ENCODE measurements at places on chromosomes 7 and 10. TPM values are rescaled to one million over a fixed set of nuclear protein-coding genes. Genes with fewer than 3 reads are reported as not detected.

Gene SNX10
- polyA plus RNA-seq = 15.4 TPM

DNA sequence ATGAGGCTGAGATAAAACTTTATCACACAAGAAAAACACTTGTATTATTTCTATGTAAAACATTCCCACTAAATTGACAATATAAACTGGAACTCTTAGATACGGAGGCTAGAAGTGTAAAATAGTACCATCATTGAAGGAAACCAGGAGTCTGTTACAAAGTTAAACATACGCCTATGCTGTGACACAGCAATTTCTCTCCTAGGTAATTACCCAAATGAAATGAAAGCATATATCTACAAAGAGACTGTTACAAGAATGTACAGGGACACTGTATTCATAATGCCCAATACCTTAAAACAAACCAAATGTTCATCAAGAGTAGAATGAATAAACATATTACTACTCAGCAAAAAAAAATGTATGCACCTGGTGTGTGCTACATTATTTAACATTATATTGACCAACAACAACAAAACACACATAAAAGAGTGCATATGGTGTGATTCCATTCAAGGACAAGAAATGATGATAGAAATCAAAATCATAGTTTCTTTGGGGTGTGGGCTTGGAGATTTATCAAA lies 33.2 kb upstream of the ELAPOR2 start:
- no peak for DNase-seq

- no peak for DNase-seq
Observed at GRCh38 chr7:108247614-108248013, 117.5 kb upstream of the LAMB4 start.

- no peak for DNase-seq
Observed at GRCh38 chr7:102431617-102432298, 1.6 kb upstream of the ORAI2 start.

DNA sequence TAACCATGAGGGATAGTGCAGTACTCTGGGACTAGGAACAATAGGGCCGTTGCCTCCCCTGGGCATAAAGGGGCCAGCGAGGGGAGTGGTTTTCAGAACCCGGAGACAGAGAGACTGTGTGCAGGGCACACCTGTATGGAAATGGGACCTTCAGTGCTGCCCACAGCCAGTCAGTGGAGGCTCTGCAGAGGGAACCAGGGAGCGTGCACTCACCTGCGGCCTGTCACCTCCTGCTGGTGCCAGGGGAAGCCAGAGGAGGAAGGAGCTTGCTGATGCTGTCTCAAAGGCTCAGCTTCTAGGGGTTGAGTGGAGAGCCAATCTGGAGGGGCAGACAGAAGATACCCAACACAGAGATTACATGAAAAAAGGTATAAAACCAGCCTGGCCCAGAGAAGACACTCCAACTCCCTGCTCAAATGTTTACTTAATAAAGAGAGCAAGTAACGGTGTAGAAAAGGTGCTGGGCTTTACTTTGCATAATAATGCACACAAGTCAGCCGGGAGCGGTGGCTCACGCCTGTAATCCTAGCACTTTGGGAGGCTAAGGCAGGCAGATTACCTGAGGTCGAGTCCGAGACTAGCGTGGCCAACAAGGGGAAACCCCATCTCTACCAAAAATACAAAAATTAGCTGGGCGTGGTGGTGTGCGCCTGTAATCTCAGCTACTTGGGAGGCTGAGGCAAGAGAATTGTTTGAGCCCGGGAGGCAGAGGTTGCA lies 35.5 kb upstream of the WAPL start:
- DNase-seq = no peak

- DNase-seq = no peak
Observed at GRCh38 chr7:96189129-96189820, 132.6 kb downstream of the SLC25A13 start.

DNA sequence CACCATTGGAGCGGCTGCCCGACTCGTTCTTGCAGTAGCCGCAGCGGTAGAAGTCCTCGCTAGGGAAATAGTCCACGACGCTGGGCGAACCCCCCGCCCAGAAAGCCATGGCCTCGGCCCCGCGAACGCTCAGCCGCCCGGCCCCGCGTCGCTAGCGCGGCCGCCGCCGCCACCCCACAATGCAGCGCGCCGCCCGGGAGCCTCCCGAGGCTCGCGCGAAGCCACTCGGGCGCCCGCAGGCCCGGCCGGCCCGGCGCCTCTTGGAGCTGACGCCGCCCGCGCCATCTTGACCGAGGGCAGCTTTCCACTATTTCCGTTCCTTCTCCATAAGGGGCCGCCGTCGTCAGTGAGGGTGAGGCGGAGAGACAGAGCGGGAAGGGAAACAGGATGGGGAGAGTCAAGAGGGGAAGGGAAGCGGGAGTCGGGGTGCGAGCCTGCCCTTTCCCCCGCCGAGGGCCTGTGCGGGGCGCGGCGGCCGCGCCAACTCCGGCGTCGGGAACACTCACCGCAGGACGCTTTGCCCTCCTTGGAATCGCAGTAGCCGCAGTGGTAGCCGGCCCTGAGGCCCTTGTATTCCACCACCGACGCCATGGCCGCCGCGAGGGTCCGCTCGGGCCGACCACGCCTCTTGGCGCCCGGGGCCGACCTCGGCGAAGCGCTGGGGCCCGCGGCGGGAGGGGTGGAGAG lies at the start of gene ATE1:
TSS of gene ATE1 (minus strand) at position 191 of the 687 bp plus-strand sequence. CDS start at position 109, 82 bp downstream.
- peak; percentile 93 for DNase-seq

Gene TFR2
- polyA plus RNA-seq = 1.2 TPM

Gene DKK1
- polyA plus RNA-seq = 37.4 TPM

Gene POLR2J2
- polyA plus RNA-seq = 1.9 TPM

Gene PRLHR
- polyA plus RNA-seq = not detected

GRCh38 chr7:73593207-73594045 lies 15.0 kb upstream of the TBL2 start:
- no peak for DNase-seq

- no peak for DNase-seq
Observed at GRCh38 chr10:108696792-108697477, 1226.4 kb downstream of the XPNPEP1 start.

DNA sequence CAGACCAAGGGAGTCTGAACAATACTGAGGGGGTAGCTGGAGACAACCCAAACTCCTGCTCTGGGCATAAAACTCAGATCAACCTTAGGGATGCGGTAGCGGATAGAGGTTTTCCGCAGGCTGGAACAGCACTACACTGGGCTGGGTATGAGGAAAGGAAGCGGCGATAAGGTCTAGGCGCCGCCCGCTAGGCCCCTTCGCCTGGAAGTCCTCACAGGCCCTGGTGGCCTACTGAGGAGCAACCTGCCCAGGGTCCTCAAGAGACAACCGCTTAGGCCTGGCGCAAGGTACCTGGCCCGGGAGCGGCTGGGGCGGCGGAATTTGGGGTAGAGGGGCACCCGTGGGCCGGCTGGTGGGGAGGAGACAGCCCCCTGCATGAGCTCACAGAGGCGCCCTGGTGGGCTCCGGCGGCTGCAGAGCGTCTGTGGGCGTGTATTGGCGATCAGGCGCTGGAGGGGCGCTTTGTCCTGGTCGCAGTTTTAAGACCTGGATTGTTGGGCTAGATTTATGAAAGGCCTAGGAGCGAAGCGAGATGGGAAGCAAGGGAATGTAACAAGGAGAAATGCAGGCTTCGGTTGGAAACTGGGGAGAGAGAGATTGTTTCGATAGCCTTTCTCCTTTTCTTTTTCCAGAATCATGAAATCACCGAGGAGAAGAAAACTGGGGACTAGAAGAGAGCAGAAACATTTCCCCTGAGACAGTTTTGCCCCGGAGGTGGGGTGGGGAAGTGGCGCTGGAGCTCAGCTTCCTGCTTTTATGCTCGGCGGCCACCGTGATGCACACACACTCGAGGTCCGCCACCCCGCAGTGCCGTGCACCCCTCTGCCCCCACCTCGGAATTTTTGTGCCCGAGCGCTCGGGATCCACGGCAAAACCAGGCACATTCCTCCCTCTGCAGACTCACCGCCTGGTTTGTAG lies 2.4 kb upstream of the NKX2-3 start:
- no peak for DNase-seq

DNA sequence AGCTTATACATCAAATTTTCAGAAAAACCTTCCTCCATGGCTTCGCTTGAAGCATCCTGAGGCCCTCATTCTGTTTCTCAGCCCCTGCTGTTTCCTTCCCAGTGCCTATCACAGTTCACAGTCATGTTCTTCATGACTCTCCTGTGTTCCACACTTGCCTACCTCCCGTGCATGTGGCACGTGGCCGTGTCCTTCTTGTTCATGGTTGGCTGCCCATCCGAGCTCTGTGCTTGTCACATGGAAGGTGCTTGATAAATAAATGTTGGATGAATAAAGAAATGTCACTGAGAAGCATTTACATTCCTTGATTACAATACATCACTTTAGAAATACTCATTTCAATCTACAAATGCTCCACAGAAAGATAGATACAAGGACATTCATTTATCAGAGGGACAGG lies 23.7 kb upstream of the EGFR start:
- DNase-seq = no peak

DNA sequence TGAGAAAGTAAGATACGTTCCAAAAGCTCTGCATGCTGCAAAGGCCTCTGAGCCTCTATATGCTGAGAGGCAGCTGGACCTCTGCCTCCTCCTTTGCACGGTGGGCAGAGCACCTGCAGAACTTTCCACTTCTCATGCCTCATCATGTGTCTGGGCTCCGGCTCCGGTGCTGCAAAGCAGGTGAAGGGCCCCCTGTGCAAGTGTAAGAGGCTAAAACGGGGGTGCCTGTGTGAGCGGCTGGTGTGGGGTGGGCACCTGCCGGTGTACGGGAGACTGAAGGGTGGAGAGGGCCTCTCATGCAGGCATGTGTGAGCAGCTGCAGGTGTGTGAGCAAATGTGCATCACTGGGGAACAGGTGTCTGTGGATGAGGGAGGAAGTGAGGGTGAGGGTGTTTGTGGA lies 121.0 kb downstream of the KCNMA1 start:
- DNase-seq = no peak

All from renal pelvis (tissue), 12 donors.